ENCODE measurements at places on chromosomes 1 and 21. TPM values are rescaled to one million over a fixed set of nuclear protein-coding genes. Genes with fewer than 3 reads are reported as not detected.

GSTM2 gene
- 25.5 TPM for total RNA-seq

TMEM82 gene
- not detected for total RNA-seq

- no peak for ATAC-seq
These were observed 106.4 kb downstream of the RHOU start for GRCh38 chr1:228841632-228842031.

DNA sequence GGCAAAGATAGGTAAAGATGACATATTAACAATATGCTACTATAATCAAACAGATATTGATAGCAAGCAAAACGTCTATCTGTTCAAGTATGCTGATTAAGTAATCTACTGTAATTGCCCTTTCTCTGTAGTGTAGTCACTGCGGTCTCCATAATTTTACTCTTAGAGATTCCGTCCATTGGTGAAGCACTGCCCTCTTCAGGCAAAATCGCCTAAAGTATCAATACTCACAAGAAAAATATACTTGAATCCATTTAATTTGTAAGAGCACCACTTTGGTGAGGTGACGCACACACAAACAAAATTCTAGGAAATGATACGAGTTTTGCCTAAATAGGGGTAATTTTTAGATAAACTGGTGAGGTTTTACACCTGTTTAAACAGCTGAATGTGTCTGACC, 434.6 kb upstream of the CHRM3 start:
- no peak for ATAC-seq

GRCh38 chr1:66468722-66469121, 65.2 kb upstream of the SGIP1 start:
- ATAC-seq: no peak

- ATAC-seq: peak; percentile 72
These were observed 332.9 kb downstream of the BARHL2 start for GRCh38 chr1:90384193-90384592.

- ATAC-seq: no peak
These were observed 19.6 kb downstream of the PEX14 start for GRCh38 chr1:10494418-10494753.

- ATAC-seq: no peak
These were observed 2.7 kb downstream of the HUNK start for GRCh38 chr21:31875496-31876015.

GRCh38 chr1:182295697-182296096, 95.9 kb downstream of the GLUL start:
- no peak for ATAC-seq

GRCh38 chr1:22866868-22867267, 105.8 kb downstream of the LACTBL1 start:
- ATAC-seq: no peak

LCE1B gene
- not detected for total RNA-seq

DNA sequence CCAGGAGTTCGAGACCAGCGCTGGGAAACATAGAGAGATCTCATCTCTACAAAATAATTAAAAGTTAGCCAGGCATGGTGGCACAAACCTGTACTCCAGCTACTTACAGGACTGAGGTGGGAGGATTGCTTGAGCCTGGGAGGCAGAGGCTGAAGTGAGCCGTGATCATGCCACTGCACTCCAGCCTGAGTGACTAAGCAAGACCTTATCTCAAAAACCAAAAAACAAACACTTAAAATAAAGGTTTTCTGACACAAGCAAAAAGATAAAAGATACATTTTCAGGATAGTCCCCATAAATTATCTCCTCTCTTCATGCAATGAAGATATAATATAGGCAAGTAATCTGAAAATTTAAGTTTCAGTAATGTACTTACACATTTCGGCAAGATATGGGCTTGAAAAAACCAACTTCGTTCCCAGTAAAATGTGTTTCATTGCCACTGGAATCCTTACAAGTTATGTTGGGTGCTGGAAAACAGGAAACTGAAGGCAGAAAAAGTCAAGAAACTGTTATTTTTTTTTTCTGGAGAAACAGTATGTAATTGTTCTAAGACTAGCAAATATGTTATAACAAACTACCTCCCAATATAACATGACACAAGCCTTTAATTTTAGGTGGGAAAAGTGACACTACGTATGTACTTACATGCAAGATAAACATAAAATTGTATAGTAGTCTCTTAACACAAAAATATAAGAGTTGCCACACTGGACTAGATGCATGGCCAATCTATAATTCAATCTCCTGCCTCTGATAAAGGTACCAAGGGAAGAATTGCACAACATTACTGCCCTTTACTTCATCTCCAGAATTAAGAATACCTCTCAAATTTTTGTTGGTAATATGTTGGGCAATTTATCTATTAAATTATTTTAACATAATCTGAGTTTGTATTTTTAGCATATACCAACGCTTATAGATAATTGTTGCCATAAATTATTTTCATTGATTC, 15.7 kb downstream of the TM2D1 start:
- ATAC-seq: no peak

- no peak for ATAC-seq
These were observed 41.7 kb downstream of the CD53 start for GRCh38 chr1:110914676-110915075.

DNA sequence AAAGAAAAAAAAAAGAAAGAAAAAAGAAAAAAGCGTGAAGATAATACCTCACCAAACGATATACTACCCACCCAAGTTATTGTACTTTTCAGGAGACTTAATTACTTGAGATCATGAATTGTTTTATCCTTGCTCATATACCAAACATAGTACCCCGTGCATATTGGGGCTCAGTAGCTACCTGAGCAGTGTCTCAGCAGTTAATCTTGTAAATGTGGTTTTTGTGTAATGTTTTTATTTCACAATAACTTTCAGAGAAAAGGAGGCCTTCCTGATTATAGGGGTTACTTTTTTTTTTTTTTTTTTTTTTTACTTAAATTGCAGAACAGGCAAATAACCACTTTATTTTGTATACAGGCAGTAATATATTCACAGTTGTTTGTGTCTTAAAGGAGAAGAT, 80.3 kb downstream of the OSBPL9 start:
- ATAC-seq: no peak

GRCh38 chr1:151594143-151594625, 17.7 kb upstream of the SNX27 start:
- ATAC-seq: peak; percentile 61

TMEM240 gene
- total RNA-seq: 1.0 TPM

GRCh38 chr1:119368554-119368953, at the start of gene HAO2:
HAO2 (plus strand) TSS chr1:119368785; CDS start chr1:119381086, 12,301 bp downstream.
- ATAC-seq: no peak

PCP4L1 gene
- 0.49 TPM for total RNA-seq

GRCh38 chr1:56589369-56589768, 10.0 kb upstream of the PLPP3 start:
- no peak for ATAC-seq

GJA8 gene
- 1.7 TPM for total RNA-seq

GRCh38 chr1:28162151-28162550, 14.3 kb downstream of the PTAFR start:
- ATAC-seq: no peak

GRCh38 chr1:51957618-51958017, 32.9 kb downstream of the RAB3B start:
- ATAC-seq: no peak

DNA sequence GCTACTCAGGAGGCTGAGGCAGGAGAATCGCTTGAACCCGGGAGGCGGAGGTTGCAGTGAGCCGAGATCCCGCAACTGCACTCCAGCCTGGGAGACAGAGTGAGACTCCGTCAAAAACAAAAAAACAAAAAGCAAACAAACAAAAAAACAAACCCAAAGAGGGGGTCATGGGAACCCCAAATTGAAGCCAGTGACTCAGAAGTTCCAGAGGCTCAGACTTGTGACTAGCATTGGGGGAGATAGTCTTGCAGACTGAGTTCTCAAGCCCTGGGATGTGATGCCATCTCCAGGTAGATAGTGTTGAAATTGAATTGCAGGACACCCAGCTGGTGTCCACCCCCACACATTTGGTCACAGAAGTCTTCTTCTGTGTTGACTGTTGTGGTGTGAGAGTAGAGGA, 24.9 kb upstream of the ENO1 start:
- ATAC-seq: no peak

DNA sequence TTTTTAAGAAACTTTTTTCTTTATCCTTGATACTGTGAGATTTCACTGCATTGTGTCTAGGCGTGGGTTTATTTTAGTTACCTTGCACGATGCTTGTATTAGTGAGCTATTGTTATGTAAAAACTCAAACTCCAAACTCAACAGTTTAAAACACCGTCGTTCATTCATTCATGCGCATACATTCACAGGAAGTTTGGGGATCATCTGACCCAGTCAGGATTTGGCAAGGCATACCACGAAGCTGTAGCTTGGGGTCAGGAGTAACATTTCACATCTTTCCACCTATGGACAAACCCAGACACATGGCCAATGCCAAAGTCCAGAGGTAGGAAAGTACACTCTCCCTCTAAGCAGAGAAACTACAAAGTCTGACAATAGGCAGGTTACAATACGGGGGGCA, 324.6 kb upstream of the CHRM3 start:
- no peak for ATAC-seq

OR2M3 gene
- total RNA-seq: 0.19 TPM

GRCh38 chr1:205856433-205856832, 6.5 kb upstream of the PM20D1 start:
- no peak for ATAC-seq

DNA sequence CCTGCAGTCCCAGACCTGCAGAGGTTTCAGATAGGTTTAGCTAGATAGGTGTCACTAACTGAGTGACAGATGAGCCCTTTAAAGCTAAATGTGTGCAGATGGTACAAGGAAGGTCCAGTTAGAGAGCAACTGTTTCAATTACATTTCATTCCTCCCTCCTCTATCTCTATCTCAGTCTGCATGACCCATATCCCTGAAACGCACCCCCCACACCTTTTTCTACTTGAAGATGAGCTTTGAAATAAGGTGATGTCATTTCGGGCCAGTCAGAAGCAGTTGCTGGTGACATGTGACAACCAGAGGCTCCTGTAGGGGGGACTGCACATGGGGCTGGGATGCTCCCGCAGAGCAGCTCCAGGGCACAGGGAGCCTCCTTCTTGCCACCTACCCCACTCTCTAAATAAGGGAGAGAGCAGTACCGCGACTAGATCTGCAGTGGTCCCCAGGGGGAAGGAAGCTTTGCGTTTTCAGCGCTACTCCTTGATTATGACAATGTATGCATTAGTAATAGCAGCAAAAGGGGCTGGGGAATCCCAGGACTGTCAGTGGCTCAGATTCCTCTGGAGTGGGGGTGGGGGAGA, 4.3 kb downstream of the ATP8B2 start:
- ATAC-seq: no peak

DNA sequence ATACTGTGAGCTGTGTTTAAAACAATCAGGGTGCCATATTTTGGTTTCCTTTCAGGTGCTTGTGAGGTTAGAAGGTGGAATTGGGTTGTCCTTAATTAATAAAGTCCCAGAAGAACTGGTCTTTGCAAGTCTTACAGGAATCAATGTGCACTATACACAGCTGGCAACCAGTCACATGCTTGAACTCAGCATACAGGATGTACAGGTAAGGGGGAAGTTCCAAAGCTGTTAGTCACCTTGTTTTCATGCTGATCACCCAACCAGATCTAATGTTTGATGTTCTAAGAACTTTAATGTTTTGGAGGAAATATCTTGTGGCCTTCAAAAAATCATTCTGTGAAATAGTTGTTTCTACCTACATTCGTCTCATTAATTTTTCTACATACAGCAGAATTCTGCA, 156.3 kb downstream of the VPS13D start:
- ATAC-seq: no peak

- ATAC-seq: no peak
These were observed 79.2 kb downstream of the PRDM16 start for GRCh38 chr1:3148171-3148570.

DNA sequence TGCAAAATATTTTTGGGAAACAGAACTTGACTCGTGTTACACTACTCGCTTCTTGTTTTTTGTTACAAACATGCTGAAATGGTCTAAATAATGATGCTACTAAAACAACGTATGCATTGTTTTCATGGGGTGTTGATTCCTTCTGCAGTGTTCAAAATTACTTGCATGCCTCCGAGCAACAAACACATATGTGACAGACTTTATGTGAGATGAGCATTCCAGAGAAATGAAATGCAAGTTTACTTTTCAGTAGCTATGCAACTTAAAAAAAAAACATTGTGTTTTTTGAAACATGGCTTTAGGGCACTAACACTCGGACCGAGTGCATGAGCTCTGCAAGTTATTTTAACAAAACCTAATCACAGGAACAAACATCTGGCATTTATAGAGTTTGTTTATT, 84.8 kb downstream of the CAMTA1 start:
- ATAC-seq: peak; percentile 87

GRCh38 chr1:199242147-199242546, 603.3 kb downstream of the PTPRC start:
- ATAC-seq: no peak

- ATAC-seq: no peak
These were observed 22.8 kb downstream of the IFI44 start for GRCh38 chr1:78672428-78672827.

- ATAC-seq: no peak
These were observed 68.5 kb downstream of the GPR88 start for GRCh38 chr1:100606438-100606837.

GRCh38 chr1:202198366-202198724, 4.7 kb downstream of the LGR6 start:
- no peak for ATAC-seq

- ATAC-seq: peak; percentile 71
These were observed 148.7 kb downstream of the PGBD5 start for GRCh38 chr1:230277201-230278025.

DNA sequence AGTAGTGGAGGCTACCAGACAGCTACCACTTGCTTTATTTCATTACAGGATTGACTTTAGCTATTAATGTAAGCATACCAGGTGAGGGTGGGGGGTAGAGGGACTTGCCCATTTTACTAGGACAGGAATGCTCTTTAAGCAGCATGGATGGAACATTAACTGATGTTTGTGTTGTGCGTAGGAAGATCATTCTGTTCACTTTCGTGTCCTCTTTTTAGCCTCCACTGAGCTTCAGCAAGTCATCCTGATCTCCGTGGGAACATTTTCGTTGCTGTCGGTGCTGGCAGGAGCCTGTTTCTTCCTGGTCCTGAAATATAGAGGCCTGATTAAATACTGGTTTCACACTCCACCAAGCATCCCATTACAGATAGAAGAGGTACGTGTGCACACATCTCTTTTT, 29.3 kb downstream of the IFNGR2 start:
- ATAC-seq: no peak

ERO1B gene
- 5.1 TPM for total RNA-seq

- ATAC-seq: no peak
These were observed 76.8 kb downstream of the CD46 start for GRCh38 chr1:207828485-207829158.

SLC1A7 gene
- 1.3 TPM for total RNA-seq

DNA sequence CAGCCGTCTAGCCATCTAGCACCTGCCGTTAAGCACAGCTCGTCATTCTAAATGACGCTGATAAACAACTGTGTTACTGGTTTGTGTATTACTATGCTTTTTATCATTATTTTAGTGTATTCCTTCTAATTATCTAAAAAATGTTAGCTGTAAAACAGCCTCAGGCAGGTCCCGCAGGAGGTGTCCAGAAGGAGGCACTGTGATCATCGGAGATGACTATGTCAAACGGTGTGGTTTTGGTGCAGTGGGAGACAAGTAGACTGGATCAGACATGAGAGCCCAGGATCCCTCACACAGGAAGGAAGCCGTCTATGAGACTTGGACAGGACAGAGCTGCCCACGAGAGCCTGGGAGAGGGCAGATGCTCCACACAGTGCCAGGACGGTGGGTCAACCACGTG, 55.3 kb upstream of the COL6A1 start:
- ATAC-seq: no peak

- no peak for ATAC-seq
These were observed 60.5 kb downstream of the SPATA46 start for GRCh38 chr1:162316187-162316586.
